ENCODE measurements at places on chromosomes 1 and 21.

DNA sequence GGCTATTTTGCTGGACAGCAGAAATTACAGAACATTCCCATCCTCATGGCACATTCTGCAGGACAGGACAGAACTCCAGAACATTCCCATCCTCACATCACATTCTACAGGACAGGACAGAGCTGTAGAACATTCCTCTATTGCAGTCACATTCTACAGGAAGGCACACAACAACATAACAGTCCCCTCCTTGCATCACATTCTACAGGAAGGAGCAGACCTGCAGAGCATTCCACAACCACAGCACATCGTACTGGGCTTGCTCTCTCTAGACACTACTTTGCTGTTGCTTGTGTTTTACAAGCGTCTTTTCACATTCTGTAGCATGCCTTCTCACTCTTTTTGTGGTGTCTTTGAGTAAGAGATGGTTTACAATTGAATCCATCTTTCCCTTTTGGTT lies 26.8 kb upstream of the ABCB10 start:
- no peak for DNase-seq

- DNase-seq: peak; percentile 28
Observed at GRCh38 chr1:155052439-155053395, 1.6 kb downstream of the ADAM15 start.

DNA sequence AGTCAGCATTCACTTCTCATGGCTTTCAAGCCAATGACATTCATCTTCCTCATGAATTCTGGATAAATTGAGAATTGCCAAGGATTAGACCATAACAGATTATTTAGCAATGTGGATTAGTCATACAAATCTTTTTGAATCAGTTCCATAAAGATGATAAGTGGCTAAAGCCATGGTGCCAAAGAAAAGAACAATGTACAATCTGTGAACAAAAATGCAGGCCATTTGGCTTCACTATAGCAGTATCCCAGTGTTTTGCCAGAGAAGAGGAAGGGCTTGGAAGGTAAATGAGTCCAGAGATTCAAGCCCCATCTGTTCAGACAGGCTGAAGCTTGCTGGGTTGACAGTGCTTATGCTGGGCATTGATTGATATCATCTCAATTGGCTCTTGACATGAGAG lies 376.4 kb upstream of the LRRC7 start:
- DNase-seq: no peak

GRCh38 chr21:27703791-27704190 lies 736.9 kb upstream of the ADAMTS5 start:
- no peak for DNase-seq

GRCh38 chr1:25106976-25107642 lies 125.2 kb downstream of the SYF2 start:
- no peak for DNase-seq

DNA sequence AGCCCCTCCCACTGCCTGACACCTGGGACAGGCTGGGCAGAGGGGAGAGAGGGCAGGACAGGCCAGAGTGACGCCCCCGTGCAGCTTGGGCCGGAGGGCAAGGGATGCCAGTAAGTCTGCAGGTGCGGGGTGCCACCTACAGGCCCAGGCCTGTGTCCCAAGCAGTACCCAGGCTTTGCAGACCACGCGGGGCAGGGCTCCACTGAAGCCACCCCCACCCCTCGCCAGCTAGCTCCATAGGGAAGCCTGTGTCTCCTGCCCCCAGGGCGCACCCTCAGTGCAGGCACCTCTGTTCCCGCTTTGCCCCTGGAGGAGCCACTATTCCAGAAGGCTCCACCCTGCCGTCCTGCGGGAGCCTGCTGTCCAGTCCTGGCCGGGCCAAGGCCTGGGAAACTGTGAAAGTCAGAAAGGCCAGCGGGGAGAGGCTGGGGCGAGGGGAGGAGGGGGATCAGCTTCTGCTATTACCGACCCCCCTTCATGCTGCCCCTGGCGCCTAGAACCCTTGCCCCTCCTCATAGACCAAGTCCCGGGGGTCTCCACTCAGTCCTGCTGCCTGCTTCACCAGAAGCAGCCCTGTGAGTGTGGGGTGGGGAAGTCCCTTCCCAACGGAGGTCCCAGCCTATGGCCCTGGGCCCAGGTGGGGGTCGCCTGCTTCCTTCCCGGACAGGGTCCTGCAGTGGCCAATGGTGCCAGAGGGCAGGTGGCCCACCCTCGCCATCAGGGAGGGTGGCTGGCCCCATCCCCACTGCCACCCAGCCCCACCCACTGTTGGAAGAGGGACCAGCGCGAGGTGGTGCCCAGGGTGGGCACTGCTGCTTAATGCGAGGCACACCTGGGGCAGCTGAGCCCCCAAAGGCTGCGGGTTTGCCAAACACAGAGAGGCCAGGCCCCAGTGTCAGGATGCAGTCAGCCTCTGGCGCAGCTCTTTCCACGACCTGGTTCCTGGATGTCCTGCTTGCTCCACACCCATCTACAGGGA lies 54.4 kb downstream of the KCNAB2 start:
- DNase-seq: no peak

GRCh38 chr1:234212764-234213657 lies 160.2 kb upstream of the COA6 start:
- DNase-seq: peak; percentile 84

GRCh38 chr1:237736372-237737029 lies 154.2 kb downstream of the ZP4 start:
- DNase-seq: no peak

DNA sequence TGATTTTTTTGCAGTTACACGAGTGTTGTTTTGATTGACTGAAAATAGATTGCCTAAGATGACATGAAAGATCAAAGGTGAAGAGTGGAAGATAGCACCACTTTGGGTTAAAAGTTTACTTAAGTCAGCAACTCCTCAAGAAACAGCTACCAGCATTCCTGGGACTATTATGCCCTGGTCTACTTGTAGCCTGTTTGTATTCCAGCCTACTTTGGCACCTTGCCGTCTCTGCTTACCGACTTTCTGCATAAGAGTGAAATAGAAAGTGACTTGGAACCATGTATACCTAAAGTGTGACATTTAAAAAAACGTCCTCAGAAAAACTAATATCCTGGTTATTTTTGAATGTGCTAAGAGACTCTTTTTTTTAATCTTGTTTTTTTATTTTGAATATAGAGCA lies 631.5 kb upstream of the PTBP2 start:
- DNase-seq: no peak

DNA sequence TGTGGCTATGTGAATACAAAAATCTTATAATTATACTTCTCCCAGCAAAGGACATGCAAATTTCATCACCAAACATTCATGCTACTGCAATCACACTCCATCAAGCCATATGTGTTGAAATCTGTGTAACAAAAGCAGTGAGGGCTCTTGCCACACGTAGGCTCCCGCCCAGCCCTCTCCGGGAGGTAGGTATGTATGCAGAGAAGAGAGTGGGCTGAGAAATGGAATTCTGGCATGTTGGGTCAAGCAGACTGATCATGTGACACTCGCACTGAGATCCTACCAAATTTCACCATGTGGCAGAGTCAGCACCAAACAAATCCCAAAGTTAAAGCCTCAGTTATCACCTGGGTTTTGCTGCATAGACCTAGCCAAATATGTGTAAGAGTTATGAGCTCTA lies 49.7 kb downstream of the APP start:
- DNase-seq: no peak

DNA sequence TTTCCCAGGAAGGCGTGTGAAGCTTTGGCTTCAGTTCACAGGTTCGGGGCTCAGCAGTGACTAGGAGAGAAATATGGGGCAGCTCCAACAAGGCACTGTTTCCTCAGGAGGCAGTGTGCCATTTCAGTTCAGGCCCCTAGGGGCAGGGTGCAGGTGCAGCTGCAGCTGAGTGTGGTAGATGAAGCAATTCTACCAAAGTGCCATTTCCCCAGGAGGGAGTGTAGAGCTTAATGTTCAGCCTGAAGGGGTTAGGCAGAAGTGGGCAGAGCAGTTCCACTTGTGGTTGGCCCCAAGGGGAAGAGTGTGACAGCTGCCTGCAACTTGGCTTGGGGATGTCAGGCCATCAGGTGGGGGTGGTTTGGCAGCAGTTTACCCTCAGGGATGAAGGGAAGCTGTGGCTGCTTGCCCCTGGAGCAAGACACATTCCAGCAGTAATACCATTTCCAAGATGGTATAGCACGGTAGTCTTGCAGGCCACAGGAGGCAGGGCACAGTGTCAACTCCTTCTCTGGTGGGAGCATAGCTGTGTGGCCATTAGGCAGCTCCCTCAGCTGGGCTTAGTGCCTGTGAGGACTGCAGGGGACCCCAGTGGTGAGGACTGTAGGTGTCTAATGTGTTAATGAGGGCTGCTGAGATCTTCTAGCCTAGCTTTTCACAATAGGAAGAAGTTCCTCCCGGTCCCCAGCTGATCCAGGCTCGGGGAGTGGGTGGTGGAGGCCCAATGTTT lies 34.7 kb downstream of the RGSL1 start:
- peak; percentile 41 for DNase-seq

DNA sequence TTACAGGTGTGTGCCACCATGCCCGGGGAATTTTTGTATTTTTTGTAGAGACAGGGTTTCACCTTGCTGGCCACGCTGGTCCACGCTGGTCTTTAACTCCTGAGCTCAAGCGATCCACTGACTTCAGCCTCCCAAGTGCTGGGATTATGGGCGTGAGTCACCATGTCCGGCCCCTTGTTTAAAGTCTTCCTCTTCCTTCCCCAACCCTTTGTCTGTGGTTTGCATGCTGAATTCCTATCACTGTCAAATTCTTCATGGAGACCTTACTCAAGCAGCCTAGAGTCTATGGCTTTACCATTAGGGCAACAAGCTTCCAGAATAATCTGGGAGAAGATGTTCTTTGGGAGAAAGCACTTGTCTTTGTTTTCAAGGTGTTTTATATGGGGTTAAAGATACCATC lies 34.7 kb downstream of the B3GALT5 start:
- no peak for DNase-seq

- DNase-seq: no peak
Observed at GRCh38 chr1:79617777-79618176, 611.2 kb upstream of the ADGRL4 start.

GRCh38 chr1:117574161-117574835 lies 31.6 kb upstream of the TENT5C start:
- no peak for DNase-seq

GRCh38 chr1:19643602-19644394 lies at the start of gene NBL1:
Gene NBL1 (plus strand): TSS chr1:19644311. CDS start chr1:19655031, 10,720 bp downstream.
- peak; percentile 48 for DNase-seq

- DNase-seq: no peak
Observed at GRCh38 chr21:35855484-35855883, 204.8 kb downstream of the SETD4 start.

- DNase-seq: no peak
Observed at GRCh38 chr21:38965910-38966504, 160.3 kb downstream of the ETS2 start.

GRCh38 chr1:97778718-97779117 lies 142.1 kb downstream of the DPYD start:
- DNase-seq: no peak

GRCh38 chr1:45842786-45843185 lies 39.4 kb downstream of the MAST2 start:
- DNase-seq: no peak

- no peak for DNase-seq
Observed at GRCh38 chr1:41020109-41020576, 1.4 kb downstream of the SLFNL1 start.

DNA sequence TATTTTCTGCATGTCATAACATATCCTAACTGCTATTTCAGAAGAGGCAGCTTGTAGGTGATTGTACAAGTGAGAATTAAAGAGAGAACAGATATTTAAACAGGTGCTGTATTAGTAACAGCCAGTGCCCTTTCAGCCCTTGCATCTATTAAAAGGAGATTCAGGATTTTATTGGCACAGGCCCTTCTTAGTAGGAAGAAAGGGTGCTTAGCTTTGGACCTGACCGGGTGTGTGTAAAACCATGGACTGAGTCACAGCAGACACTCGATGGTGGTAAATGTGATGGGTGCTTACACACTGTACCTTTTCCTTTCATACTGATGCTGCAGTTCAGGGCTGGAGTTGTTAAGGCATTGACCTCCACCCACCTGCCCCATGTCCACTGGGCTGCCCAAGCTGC lies 12.7 kb upstream of the CD101 start:
- no peak for DNase-seq

GRCh38 chr1:92066321-92066720 lies 8.9 kb downstream of the SETSIP start:
- DNase-seq: no peak

- DNase-seq: peak; percentile 72
Observed at GRCh38 chr1:226033582-226033981, 28.9 kb upstream of the H3-3A start.

GRCh38 chr1:22239378-22239777 lies 96.5 kb upstream of the WNT4 start:
- DNase-seq: no peak

DNA sequence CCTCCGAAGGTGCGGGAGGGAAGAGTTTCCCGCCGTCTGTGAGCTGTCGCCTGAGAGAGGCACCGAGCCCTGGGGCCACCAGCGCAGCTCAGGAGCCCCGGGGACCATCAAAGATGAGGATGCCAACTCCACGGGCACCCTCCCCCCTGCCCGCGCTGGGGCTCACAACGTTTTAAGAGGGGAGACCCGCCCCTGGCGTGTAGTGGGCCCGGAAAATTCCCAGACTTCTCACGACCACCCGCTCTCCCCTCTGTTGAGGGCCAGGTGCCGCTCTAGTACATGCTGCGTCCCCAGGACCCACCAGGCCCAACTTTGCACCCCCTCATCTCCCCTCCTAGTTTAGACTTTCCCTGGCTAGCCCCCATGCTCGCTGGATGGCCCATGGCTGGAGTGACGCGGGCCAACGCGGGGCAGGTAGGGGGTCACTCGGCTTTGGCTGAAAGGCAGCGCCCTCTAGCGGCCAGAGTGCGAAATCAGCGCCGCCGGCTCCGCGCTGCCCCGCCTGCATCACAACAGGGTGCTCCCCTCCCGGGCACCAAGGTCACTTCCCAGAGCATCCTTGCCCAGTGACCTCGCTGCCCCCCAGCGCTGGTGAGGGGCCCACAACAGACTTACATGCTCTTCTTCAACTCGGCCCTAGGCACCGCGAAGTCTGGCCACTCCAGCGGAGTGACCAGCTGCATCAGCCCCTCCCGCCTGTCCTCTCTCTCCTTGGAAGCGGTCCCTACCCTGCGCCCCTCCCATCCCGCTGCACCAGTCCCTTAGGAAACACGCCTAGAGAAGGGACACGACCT lies 1.8 kb downstream of the CD160 start:
- DNase-seq: peak; percentile 76

- no peak for DNase-seq
Observed at GRCh38 chr1:1080122-1080757, 6.1 kb upstream of the RNF223 start.

- peak; percentile 43 for DNase-seq
Observed at GRCh38 chr21:29181799-29182470, 51.5 kb downstream of the MAP3K7CL start.

- DNase-seq: no peak
Observed at GRCh38 chr1:166182281-166182680, 15.5 kb upstream of the FAM78B start.

DNA sequence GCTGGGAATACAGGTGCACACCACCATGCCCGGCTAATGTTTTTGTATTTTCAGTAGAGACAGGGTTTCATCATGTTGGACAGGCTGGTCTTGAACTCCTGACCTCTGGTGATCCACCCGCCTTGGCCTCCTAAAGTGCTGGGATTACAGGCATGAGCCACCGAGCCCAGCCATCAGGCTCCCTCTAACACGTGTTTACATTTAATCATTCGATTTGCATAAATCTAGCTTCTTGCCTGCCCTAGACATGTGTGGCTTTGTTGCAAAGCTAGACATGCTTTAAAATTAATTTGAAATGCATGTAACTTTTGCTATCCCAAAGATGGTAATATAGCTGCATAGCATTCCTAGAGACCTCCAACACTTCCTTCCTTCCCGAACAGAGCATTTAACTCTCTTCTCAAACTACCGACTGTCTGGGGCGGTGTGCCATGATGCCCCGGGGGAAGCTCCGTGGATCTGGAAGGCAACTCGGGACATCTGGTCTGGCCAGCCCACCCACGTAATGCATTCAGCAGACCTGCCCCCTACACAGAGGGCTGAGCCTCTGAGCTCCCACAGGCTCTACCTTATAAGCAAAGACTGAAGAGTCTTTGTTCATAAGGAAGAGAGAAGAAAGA lies 34.6 kb upstream of the NID1 start:
- DNase-seq: no peak

Data from suppressor macrophage (primary cell).